Breast epithelium (tissue), 4 donors: ENCODE measurements at places on chromosomes 4 and X. TPM values are rescaled to one million over a fixed set of nuclear protein-coding genes. Genes with fewer than 3 reads are reported as not detected.

Gene PWWP3B
- total RNA-seq = 2.6 TPM

Gene XAGE1B
- total RNA-seq = not detected

Gene TBX22
- total RNA-seq = not detected

Gene TEX13B
- not detected for total RNA-seq

Gene CFAP299
- total RNA-seq = under 0.01 TPM

Gene FOXO4
- total RNA-seq = 14.7 TPM

Gene ADH7
- total RNA-seq = not detected

Gene KDM5C
- total RNA-seq = 136 TPM

Gene PDE6B
- total RNA-seq = 2.7 TPM

Gene CTAG2
- not detected for total RNA-seq

Gene GAGE12H
- total RNA-seq = not detected

Gene ARAP2
- 23.2 TPM for total RNA-seq

- peaks cover 7% of the 10 kb centered on the region for H3K27me3 ChIP-seq
- no peak for DNase-seq
- no peaks in the 10 kb centered on the region for H3K4me1 ChIP-seq
- H3K27ac ChIP-seq = no peak overlapping the region
- H3K36me3 ChIP-seq = no peaks in the 10 kb centered on the region
Measured at GRCh38 chrX:119695535-119696050, 2.6 kb upstream of the SEPTIN6 start.

- no peaks in the 10 kb centered on the region for H3K36me3 ChIP-seq
- H3K27me3 ChIP-seq = no peaks in the 10 kb centered on the region
- H3K4me1 ChIP-seq = no peaks in the 10 kb centered on the region
- H3K27ac ChIP-seq = no peak overlapping the region
Measured at GRCh38 chr4:26131711-26132110, 189.1 kb upstream of the RBPJ start.

- no peaks in the 10 kb centered on the region for H3K4me1 ChIP-seq
- DNase-seq = no peak
- H3K36me3 ChIP-seq = no peaks in the 10 kb centered on the region
- H3K27ac ChIP-seq = no peak overlapping the region
- H3K27me3 ChIP-seq = no peaks in the 10 kb centered on the region
Measured at GRCh38 chrX:133653358-133653757, 238.1 kb upstream of the GPC4 start.

DNA sequence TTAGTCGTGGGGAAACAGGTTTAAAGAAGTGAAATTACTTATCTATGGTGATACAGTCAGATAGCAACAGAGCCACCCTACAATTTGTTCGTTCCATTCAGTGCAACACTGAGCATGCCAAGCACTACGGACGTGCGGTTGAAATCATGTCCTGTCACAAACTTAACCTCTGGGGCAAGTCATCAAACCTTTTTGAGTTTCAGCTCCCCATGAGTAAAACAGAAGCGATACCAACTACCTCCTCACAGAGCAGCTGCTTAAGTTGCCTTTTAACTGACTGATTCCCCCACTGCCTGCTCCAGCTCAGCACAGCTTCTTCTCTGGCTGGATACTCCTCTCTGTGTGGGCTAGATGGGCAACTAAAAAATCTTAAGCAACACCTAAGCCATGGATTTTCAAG, 36.0 kb downstream of the LHFPL1 start:
- no peak for DNase-seq
- H3K4me3 ChIP-seq = no peak overlapping the region
- no peaks in the 10 kb centered on the region for H3K36me3 ChIP-seq

GRCh38 chr4:970046-970745, 3.2 kb downstream of the DGKQ start:
- peaks cover 16% of the 10 kb centered on the region for H3K4me1 ChIP-seq
- H3K36me3 ChIP-seq = no peaks in the 10 kb centered on the region
- H3K4me3 ChIP-seq = no peak overlapping the region

DNA sequence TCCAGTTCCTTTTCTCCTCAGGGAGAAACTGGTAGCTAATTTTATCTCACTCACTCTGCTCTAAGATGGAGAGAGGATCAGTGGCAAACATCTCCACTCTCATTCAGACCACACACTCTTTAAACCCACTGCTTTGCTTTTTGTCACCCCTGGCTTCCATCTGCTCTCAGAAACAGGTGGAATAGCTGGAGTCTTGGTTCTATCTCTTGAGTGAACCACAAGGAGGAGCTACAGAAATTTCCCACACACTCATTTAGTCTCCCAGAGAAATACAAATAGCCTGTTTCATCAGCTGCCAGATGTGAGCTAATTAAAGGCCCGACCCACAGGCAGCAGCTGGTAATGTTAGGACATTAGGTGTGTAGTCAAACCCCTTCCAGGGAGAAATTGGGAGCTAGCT, 96.6 kb downstream of the STPG2 start:
- H3K27me3 ChIP-seq = no peaks in the 10 kb centered on the region
- no peak for DNase-seq
- no peaks in the 10 kb centered on the region for H3K36me3 ChIP-seq

DNA sequence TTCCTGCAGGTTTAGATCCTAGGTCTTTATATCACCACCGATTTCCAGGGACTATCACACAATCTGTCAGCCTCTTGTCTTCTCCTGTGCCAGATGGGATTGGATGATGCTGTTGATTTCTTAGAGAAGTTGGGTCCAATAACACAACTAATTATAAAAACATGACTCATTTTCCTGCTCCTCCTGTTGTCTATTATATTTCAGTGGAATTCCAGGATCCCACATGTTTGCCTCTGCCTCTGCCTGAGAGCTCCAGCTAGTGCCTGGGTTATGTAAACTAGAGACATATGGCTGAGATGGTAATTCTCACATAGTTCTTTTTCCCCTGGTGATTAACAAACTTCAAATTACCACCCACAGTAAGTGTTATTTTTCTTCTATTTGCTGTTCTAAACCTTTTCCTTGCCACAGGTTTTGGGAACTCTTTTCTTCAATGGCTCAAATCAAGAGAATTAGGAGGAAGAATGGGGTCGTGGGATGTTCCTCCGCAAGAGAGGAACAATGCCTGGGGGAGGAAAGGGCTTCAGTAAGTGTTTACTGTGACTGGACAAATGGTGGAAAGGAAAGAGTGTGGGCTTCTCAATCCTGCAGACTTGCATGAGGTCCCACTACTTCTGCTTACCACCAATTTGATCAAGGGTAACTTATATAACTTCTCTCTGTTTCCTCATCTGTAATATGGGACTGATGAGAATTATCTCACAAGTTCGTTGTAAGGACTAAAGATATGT, 3.4 kb upstream of the HOPX start:
- DNase-seq = no peak
- no peaks in the 10 kb centered on the region for H3K27me3 ChIP-seq
- H3K36me3 ChIP-seq = no peaks in the 10 kb centered on the region
- no peak overlapping the region for H3K4me3 ChIP-seq
- no peak overlapping the region for H3K27ac ChIP-seq
- H3K4me1 ChIP-seq = no peaks in the 10 kb centered on the region

GRCh38 chr4:3874525-3875110, 108.4 kb downstream of the ADRA2C start:
- no peak for DNase-seq
- H3K36me3 ChIP-seq = no peaks in the 10 kb centered on the region
- no peak overlapping the region for H3K4me3 ChIP-seq
- no peaks in the 10 kb centered on the region for H3K27me3 ChIP-seq
- no peak overlapping the region for H3K27ac ChIP-seq

GRCh38 chr4:184416913-184417734, 57.2 kb downstream of the IRF2 start:
- peak overlapping the region; percentile 87 for H3K27ac ChIP-seq
- peaks cover 5% of the 10 kb centered on the region for H3K4me1 ChIP-seq
- no peaks in the 10 kb centered on the region for H3K27me3 ChIP-seq
- no peaks in the 10 kb centered on the region for H3K36me3 ChIP-seq
- DNase-seq = no peak

- H3K4me1 ChIP-seq = no peaks in the 10 kb centered on the region
- no peak for DNase-seq
- H3K27ac ChIP-seq = no peak overlapping the region
- no peak overlapping the region for H3K4me3 ChIP-seq
- H3K27me3 ChIP-seq = no peaks in the 10 kb centered on the region
- no peaks in the 10 kb centered on the region for H3K36me3 ChIP-seq
Measured at GRCh38 chr4:169340834-169341233, 70.1 kb upstream of the SH3RF1 start.

DNA sequence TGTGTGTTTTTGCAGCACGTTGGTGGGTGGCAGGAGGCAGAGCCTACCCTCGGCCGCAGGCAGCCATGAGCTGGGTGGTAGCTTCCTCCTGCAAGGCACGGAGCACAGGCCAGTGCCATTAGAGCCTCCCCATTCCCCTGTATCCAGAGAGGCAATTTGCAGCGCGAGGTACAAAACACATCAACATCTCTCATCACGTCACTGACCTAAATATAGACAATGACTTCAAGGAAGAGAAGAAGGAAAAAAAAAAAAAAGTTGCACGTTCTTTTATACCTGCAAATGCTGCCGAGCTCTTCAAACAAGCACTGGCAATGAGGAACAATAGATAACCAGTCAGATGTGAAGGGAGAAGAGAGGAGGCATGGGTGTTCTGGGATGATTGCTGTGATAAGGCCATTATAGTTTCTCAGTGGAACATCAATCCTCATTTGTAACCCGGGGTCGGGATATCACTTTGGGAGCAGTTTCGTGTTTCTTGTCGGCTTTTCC, 159.9 kb downstream of the MGST2 start:
- no peak overlapping the region for H3K4me3 ChIP-seq
- H3K27ac ChIP-seq = no peak overlapping the region
- DNase-seq = no peak

DNA sequence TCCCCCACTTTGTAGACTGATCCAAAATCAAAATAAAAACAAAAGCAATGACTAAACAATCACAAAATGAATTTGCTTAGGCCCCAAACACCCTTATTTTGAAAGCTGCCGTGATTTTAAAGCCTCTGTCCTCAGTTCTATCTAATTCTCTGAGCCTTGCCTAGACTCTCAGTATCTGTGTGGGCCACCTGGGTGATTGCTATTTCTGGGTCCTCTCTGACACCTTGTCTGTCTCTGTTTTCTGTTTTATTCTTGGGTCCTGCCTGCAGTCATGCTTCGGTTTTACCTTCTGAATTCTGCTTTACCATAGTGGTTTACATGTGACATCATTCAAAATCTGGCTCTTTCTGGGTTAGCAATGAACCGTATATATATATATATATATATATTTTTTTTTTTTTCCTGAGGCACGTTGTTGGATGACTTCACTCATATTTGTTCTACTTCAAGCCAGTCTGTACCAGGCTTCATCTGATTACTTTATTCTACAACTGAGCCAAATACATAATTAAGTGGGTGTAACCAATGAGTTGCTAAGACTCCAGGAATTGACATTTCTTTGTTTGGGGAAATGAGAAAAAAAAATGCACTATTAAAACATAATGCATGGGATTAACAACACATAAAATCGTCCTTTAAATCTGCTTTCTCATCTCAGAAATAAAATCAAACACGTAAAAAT, 710.7 kb upstream of the SLIT2 start:
- H3K27me3 ChIP-seq = no peaks in the 10 kb centered on the region
- no peaks in the 10 kb centered on the region for H3K36me3 ChIP-seq
- no peaks in the 10 kb centered on the region for H3K4me1 ChIP-seq
- DNase-seq = no peak

DNA sequence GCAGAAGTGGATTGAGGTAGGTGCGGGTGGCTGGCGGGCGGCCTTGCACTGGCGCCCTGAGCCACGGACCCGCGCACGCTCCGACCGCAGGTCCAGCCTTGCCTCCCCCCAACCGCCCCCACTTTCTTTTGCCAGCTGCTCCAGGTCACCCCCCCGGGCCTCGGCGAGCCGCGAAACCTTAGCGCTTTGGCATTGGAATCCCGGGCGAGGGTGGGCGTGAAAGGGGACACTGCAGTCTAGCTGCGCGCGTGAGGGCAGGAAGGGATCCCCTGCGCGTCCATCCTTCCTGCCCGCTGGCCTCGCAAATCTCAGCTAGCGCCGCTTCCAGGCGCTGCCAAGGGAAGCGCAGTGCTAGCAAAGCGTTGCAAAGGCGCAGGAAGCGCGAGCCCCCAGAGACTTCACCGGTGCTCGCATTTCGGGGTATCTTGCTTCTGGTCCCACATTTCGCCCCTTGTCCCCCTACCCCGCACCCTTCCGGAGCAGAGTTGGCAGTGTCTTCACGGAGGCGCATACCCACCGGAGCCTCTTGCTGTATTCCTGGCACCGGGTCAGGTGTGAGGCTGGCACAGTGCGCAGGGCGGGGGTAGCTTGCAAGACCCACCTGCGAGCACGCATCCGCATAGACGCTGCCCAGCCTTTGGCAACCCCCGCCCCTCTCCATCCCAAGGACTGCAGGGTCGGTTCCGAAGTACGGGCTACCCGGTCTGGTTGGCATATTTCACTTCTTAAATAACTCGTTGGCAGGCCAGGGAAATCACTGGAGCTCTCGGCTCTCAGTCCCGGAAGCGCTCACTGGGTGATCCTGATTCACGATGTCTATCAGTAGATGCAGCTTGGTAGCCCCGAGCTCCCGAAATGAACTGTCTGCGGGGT, 104.4 kb downstream of the UCHL1 start:
- H3K4me3 ChIP-seq = peak overlapping the region; percentile 78
- no peaks in the 10 kb centered on the region for H3K4me1 ChIP-seq
- no peaks in the 10 kb centered on the region for H3K36me3 ChIP-seq
- DNase-seq = peak; percentile 56
- peak overlapping the region; percentile 76 for H3K27ac ChIP-seq

- H3K27me3 ChIP-seq = no peaks in the 10 kb centered on the region
- H3K4me1 ChIP-seq = no peaks in the 10 kb centered on the region
- H3K4me3 ChIP-seq = no peak overlapping the region
- no peak for DNase-seq
- H3K36me3 ChIP-seq = no peaks in the 10 kb centered on the region
- H3K27ac ChIP-seq = no peak overlapping the region
Measured at GRCh38 chr4:176156656-176157055, 38.7 kb downstream of the SPATA4 start.

- H3K27me3 ChIP-seq = no peaks in the 10 kb centered on the region
- H3K4me1 ChIP-seq = no peaks in the 10 kb centered on the region
- DNase-seq = no peak
- peaks cover 3% of the 10 kb centered on the region for H3K36me3 ChIP-seq
- H3K4me3 ChIP-seq = no peak overlapping the region
Measured at GRCh38 chr4:141804836-141805235, 168.5 kb downstream of the IL15 start.

- no peak for DNase-seq
- H3K4me3 ChIP-seq = no peak overlapping the region
- no peaks in the 10 kb centered on the region for H3K4me1 ChIP-seq
- no peak overlapping the region for H3K27ac ChIP-seq
- H3K36me3 ChIP-seq = no peaks in the 10 kb centered on the region
Measured at GRCh38 chr4:187910741-187911140, 84.8 kb upstream of the ZFP42 start.

DNA sequence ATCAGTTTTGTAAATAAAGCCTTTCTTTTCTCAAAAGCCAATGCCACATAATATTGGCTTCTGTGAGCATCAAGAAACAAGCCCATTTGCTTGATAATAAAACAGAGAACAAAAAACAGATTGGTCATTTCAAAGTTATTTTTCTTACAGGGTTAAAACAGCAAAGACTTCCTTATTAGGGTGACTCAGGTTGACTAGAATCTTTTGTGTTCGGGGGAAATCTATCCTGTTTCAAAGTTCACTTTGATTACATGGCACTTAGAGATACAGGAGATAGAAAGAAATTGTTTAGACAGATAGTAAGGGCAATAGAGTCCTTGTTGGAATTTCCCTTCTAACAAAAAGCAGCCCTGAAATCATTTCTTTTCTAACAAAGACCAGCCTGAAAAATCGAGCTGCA, 170.0 kb upstream of the GLRA2 start:
- no peak overlapping the region for H3K27ac ChIP-seq
- H3K4me1 ChIP-seq = no peaks in the 10 kb centered on the region
- no peaks in the 10 kb centered on the region for H3K27me3 ChIP-seq
- H3K36me3 ChIP-seq = no peaks in the 10 kb centered on the region

GRCh38 chr4:109979920-109980717, 67.4 kb downstream of the EGF start:
- no peak overlapping the region for H3K4me3 ChIP-seq
- H3K4me1 ChIP-seq = no peaks in the 10 kb centered on the region
- H3K27me3 ChIP-seq = no peaks in the 10 kb centered on the region
- DNase-seq = no peak
- no peak overlapping the region for H3K27ac ChIP-seq
